ENCODE measurements at places on chromosomes 13 and 19. TPM values are rescaled to one million over a fixed set of nuclear protein-coding genes. Genes with fewer than 3 reads are reported as not detected.

CRX gene
- not detected for total RNA-seq

SPTBN4 gene
- total RNA-seq = 1.2 TPM

C19orf33 gene
- not detected for total RNA-seq

CRB3 gene
- total RNA-seq = 1.6 TPM

CLDN10 gene
- total RNA-seq = not detected

GPR183 gene
- total RNA-seq = 47.1 TPM

OR10H1 gene
- not detected for total RNA-seq

CILP2 gene
- total RNA-seq = 0.44 TPM

DNA sequence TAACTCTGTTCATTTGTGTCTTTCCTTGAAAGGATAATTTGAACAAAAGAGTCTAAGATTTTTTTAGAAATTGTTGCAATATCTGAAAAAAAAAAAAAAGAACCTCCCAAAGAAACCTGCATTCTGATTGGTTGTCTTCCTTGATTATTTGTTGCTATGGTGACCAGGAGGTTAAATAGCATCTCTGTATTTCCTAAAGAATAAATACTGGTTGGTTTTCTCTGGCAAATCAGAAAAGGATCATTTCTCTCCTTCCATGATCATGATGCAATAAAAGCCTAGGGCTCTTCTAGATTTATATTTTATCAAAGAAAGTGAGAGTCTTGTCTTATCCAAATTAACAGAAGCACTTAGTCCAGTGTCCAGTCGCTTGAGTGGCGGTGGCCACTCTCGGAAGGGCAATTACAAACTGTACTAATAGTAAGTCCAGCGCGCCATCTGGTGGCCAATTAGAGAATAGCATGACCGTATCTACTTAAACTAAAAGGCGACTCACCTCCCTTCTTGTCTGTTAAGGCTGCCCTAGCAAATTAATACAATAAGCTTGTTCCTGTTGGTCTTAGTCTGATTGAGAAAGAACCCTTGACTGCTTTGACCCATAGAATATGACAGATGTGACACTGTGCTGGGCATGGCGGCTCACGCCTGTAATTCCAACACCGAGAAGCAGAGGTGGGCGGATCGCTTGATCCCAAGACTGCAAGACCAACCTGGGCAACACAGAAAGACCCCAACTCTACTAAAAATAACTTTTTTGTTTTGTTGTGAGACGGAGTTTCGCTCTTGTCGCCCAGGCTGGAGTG is 47.0 kb upstream of the PNMA8B start:
- DNase-seq = peak; percentile 84

- no peak for DNase-seq
These were observed 229.1 kb downstream of the TSHZ3 start for GRCh38 chr19:31119951-31120690.

GRCh38 chr19:10318807-10319682 is 3.2 kb upstream of the FDX2 start:
- no peak for DNase-seq

DNA sequence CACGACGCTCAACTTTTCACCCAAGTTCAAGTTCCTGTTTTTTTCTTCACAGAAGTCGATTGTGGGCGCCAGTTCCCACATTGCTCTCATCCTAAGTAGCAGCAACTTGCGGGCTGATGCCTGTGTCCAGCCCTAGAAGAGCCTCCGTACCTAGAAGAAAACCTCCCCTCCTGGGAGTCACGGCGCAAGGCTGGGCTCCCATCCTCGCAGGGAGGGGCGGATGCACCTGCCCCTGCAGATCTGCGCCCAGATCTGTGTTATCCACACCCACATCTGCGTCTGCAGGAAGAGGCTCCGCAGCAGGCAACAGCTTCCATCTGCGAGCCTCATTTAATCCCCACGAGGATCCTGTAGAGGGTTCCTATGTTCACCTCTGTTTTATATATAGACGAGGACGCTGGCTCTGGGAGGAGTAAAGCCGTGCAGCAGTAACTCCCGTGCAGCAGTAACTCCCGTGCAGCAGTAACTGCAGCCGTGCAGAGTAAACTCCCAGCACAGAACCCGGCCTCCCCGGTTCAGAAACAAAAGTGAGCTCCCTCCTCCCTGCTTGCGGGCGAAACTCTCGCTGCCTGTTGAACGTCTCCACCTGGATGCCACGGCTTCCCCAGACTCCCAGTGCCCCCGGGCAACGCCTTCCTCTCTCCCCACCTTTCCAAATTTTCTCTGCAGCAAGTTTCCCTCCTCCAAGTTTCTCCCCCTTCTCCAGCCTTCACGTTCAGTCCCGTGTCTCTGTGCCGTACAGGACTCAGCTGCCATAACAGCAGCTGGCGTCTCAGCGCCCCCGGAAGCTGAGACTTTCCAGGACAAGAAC is 23.5 kb upstream of the LAIR1 start:
- DNase-seq = peak; percentile 39

DNA sequence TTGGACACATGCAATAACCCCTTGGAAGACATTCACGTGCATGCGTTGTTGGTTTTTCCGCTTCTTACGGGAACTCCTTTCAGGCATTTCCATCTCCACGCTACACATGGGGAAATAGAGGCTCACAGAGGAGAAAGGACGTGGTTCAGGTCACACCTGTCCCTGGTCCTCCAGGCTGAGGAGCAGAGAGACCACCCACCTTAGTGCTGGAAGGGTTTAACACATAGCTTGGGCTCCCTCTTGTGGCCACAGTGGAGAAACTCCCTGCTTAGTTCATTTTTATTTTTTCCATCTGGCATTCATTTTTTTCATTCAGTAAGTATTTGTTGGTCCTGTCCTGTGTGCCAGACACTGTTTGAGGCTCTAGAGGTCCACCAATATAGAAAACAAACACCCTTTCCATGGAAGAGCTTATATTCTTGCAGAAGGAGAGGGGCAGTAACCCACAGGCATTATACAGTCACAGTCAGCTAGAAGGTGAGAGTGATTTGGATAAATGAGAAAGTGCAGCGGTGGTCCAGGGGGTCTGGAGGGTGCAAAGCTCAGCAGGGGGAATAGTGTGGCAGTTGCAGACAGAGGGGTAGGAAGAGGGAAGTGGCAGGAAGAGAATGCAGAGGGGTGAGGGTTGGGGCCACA is 24.2 kb upstream of the TTYH1 start:
- peak; percentile 60 for DNase-seq

- DNase-seq = no peak
These were observed 520 bp downstream of the ZNF600 start for GRCh38 chr19:52786078-52786463.

GRCh38 chr13:35891507-35892441 is 239.4 kb downstream of the DCLK1 start:
- no peak for DNase-seq

- no peak for DNase-seq
These were observed 209.9 kb downstream of the TUBA3C start for GRCh38 chr13:18971576-18972219.

DNA sequence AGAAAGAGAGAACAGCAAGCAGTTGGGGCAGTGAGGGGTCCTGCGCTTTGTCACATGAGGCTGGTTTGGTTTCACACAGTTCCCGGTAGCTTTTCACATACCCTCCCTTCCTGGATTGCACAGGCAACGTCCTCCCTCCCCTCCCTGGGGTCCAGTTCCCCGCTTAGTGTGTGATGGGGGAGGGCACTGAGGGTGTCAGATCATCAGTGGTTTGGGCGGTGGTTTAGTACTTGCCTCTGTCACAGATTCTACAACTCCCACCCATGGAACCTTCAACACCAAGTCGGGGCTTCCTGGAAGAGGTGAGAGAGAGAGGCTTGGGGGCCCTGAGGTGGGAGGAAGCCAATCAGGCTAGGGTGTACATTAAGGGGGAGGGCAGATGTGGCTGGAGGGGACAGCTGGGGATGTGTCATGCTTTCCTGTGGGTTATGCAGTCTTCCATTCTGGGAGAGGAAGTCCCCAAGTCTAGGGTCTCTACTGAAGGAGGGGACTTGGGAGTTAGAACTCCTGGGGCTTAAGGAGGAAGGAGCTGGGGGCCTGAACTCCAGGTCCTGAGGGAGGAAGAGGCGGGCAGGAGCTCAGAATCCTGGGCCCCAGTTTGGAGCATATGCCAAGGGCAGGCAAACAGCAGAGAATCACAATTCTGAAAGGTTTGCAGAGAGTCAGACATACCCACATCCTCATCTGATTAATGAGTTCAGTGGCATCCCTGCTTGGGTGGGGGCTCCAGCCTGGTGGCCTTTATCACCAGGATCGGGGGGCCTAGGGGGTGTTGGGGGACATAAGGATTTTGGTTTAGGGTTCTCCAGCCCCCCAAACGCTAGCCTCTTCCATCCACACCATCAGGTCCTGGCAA is at the start of gene NKG7:
TSS of gene NKG7 (minus strand) at position 6 of the 856 bp plus-strand sequence. CDS start 119 bp downstream, outside the sequence.
- peak; percentile 92 for DNase-seq

GRCh38 chr19:4847190-4847973 is 15.9 kb upstream of the TICAM1 start:
- DNase-seq = no peak

- DNase-seq = no peak
These were observed 37.3 kb downstream of the ITGBL1 start for GRCh38 chr13:101489643-101490405.

DNA sequence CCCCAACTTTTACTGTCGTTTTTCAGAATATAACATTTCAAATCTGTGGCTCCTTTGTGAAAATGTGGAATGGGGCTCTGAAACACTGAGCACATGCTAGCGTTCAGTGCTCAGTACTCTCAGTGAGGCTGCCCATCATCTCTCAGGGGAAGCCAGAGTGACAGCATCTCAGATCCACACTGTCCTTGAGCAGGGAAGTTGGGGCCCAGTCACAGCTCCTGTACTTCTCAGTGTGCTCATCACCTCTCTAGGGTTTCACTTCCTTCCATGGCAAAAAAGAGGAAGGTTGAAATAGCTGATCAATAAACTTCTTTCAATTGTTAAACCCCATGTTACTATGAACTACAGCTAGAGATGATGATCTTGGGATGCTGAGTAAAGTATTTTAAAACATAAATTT is 565.9 kb upstream of the SPRY2 start:
- DNase-seq = no peak

DNA sequence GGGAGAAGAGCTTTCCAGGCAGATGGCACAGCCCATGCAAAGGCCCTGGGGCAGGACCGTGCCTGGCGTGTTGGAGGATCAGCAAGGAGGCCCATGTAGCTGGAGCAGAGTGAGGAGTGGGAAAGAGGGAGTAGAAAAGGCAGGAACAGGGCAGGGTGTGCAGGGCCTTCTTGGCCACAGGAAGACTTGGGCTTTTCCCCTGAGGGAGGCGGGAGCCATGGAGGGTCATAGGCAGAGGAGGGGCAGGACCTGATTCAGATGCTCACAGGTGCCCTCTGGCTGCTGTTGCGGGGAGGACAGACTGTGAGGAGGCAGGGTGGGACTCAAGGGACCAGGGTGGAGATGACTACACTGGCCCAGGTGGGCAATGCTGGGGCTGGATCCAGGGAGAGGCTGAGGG is 13.8 kb upstream of the PTPRS start:
- peak; percentile 21 for DNase-seq

- DNase-seq = no peak
These were observed 319.4 kb upstream of the HTR2A start for GRCh38 chr13:47216176-47216822.

DNA sequence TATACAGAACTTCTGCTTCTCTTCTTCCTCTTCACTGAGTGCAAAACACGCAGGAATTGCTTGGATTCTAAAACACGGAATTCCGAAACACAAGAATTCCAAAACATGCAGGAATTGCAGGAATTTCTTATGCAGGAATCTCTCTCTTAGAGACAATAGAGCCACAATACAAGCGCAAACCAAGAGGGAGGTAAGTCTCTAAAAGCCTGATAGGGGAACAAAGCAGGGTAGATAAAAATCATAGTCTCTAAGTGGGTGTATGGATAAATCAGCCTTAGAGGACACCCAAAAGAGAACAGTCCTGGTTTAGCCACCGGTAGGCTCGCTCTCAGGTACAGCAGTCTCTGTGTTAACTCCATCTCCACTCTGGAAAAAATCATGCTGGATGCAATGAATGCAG is 112.9 kb downstream of the LHFPL6 start:
- DNase-seq = no peak

GRCh38 chr13:113997845-113998751 is 24.2 kb upstream of the C13orf46 start:
- DNase-seq = no peak

- peak; percentile 71 for DNase-seq
These were observed 7.3 kb downstream of the IFNL3 start for GRCh38 chr19:39237200-39238184.

GRCh38 chr13:99256709-99257108 is 1.5 kb downstream of the GPR18 start:
- DNase-seq = no peak

- DNase-seq = no peak
These were observed 18.0 kb downstream of the PRR36 start for GRCh38 chr19:7856109-7856591.

- no peak for DNase-seq
These were observed 316.2 kb upstream of the HTR2A start for GRCh38 chr13:47213047-47213446.

GRCh38 chr19:29858000-29858596 is 46.3 kb downstream of the CCNE1 start:
- peak; percentile 58 for DNase-seq

DNA sequence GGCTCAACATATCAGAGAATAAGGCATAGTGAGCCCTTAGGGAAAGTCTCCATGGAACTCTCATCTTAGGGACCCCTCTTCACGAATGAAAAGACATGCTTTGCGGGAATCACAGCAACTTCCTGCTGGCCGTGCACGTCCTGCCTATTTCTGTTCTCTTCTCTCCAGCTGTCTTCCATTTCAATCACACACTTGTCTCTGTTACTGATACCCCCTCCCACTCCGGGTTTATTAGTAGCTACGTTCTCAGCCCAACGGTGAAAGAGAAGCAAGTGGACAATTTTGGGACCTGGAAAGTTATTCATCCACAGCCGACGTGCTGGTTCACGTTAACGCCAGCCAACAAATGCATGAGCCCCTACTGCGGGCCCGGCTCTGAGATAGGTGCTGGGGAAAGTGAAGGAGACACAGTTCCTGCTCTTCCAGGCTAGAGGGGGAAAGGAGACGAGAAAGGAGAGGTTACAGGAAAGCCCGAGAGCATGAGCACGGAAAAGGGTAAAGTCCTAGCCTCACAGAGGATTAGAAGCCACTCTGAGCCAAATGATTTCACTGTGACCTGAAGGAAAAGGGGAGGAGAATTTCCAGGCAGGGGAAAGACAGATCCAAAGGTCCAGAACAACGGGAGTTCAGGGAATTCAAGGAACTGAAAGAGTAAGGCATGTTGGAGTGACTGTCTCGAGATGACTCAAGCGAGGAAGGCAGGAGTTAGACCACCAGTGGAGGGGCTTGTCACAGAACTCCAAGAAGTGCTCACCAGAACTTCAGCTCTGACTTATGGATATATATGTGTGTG is 81.8 kb upstream of the CLDN10 start:
- no peak for DNase-seq

GRCh38 chr19:48676887-48677286 is 4.1 kb upstream of the NTN5 start:
- DNase-seq = no peak

GRCh38 chr13:113976711-113977684 is 3.1 kb upstream of the C13orf46 start:
- no peak for DNase-seq

GRCh38 chr19:44866664-44867063 is 20.6 kb downstream of the NECTIN2 start:
- no peak for DNase-seq

GRCh38 chr19:24029941-24030636 is 56.9 kb upstream of the ZNF254 start:
- DNase-seq = no peak

Data from activated CD4-positive, alpha-beta memory T cell treated with anti-CD3 and anti-CD28 coated beads for 36 hours (primary cell).